Renal cortex interstitium (tissue), 15 donors: ENCODE measurements at places on chromosomes 6 and 20.

DNA sequence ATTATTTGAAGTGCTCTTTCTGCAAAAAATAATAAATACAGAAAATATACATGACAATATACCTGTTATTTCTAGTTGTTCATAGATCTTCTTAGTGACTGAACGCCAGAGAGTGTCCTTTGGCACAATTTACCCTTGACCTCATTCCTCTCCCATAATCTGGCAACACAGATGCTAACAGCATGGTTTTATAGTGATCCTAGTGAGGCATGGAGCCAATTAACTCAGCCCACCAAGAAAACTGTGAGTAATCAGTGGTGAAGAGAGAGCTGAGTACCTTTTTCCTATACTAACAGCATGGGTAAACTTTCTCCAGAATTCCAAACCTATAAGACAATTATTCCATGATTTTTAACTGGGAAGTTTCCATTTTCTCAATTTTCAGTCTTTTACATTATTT, 61.0 kb downstream of the VGLL2 start:
- no peak for DNase-seq

- no peak for DNase-seq
Measured at GRCh38 chr20:25032478-25033264, 25.3 kb downstream of the ACSS1 start.

DNA sequence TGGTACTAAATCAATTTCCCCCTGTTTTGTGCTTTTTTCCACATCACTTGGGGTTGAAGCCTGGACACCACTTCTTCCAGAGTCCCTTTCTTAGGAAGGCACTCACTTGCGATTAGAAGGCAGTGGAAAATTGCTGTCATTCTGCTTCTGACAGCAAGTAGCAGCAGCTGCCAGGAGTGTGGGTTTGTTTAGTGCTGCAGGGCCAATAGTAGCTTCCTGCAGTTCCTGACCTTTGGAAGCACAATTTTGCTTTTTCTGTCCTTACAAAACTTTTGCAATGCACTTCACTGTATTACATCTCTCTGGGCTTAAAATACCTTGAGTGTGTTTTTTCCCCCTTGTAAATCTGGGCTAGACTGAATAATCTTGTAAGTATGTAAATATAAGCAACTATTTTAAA, 12.5 kb upstream of the HLA-DRA start:
- no peak for DNase-seq

DNA sequence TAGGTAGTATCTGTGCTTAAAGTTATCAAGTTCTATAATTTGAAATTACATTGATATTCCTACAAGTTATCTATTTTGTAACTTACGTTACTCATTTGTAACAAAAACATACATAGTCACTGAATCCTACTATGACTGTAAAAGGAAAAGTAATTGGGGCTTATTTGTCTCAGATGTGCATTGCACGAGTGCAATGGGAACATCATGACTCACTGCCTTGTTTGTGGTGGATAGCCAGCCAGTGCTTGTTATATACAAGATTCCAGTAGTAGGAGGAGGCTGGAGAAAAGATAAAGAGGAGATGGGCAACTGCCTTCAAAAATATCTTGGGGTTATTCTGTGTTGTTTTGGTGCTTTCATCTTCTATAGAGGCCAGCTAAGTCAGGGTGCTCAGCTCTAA, 164.1 kb downstream of the RNF144B start:
- no peak for DNase-seq

DNA sequence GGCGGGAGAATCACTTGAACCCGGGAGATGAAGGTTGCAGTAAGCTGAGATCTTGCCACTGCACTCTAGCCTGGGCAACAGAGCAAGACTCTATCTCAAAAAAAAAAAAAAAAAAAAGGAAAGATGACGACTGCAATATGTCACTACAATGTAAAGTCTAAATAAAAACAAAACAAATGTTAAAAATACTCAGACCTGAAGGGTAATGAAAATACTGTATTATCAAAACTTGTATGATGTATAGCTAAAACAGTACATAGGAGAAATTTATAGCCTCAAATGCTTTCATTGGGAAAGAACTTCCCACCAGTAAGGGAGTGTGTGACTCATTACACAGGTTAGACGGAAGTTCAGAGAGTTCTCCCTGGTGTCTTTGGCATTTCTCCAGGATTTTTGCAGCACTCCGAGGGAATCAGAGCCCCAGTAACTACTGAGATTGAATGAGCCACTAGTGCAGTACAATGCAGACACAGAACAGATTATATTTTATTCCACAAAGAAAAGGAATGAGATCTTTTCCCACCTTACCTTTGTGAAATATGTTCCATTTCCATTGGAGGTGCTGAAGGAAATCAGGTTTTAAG, 12.5 kb upstream of the RALGAPB start:
- DNase-seq: no peak

- no peak for DNase-seq
Measured at GRCh38 chr6:105628156-105628860, 225.4 kb upstream of the PREP start.

GRCh38 chr6:111118826-111119225, 31.5 kb downstream of the SLC16A10 start:
- no peak for DNase-seq

- no peak for DNase-seq
Measured at GRCh38 chr6:144007478-144008119, 460 bp downstream of the PLAGL1 start.

DNA sequence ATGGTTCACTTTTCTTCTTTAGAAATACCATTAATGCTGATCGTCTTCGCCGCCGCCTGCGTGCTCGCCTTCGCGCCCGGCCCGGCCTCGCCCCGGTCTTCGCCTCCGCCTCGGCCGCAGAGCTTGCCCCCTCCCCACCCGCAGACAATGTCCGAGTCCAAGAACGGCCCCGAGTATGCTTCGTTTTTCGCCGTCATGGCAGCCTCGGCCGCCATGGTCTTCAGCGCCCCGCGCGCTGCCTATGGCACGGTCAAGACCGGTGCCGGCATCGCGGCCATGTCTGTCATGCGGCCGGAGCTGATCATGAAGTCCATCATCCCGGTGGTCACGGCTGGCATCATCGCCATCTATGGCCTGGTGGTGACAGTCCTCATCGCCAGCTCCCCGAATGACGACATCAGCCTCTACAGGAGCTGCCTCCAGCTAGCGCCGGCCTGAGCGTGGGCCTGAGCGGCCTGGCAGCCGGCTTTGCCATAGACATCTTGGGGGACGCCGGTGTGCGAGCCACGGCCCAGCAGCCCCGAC, 4.8 kb upstream of the PRPH2 start:
- no peak for DNase-seq

DNA sequence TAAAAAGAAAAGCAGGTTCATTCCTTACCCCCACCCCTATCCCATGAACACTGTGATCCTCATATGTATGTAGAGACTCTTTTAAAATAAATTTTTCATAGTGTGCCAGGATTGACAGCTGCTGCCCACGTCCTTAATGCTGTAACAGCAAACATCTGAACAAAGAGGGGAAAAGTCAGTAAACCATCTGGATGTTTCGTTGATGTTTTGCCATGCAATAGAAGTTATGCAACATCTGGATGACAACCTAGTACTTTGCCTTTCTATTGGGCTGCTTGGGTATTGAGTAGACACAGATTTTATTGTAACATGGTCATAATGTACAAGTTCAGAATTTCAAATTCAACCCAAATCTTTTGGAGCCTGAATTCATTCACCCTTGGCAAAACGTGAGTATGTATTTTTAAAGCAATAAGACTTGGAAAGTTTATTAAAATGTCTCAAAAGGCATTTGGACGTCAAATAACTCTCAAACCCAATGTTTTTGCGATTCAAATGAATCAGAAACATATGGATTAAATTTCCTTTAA, 500.3 kb downstream of the DHX35 start:
- DNase-seq: no peak

DNA sequence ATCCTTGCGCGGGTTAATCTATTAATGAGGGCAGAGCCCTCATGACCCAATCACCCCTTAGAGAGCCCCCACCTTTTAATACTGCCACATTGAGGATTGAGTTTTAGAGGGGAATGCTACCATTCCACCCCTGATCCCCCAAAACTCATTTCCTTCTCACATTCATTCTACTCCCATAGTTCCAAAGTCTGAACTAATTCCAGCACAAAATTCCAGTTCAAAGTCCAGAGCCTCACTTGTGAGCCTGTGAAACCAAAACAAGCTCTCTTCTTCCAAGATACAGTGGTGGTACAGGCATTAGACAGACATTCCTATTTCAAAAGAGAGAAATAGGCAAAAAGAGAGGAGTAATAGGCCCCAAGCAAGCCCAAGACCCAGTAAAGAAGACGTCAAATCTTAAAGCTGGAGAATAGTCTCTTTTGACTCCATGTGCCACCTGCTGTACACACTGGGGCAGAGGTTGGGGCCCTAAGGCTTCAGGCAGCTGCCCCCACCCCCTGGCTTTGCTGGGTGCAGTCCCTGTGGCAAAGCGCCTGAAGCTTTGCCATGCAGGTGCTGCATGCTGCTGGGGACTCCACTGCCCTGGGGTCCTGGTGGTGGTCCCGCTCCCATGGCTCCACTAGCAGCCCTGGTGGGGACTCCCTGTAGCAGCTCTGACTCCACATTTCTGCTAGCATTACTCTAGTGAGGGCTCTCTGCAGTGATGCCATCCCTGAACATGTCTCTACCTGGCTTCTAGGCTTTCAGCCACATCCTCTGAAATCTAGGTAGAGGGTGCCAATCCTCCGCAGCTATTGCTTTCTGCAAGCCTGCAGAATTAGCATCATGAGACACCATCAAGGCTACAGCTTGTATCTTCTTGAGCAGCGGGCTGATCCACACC, 41.3 kb downstream of the RSPH3 start:
- no peak for DNase-seq

DNA sequence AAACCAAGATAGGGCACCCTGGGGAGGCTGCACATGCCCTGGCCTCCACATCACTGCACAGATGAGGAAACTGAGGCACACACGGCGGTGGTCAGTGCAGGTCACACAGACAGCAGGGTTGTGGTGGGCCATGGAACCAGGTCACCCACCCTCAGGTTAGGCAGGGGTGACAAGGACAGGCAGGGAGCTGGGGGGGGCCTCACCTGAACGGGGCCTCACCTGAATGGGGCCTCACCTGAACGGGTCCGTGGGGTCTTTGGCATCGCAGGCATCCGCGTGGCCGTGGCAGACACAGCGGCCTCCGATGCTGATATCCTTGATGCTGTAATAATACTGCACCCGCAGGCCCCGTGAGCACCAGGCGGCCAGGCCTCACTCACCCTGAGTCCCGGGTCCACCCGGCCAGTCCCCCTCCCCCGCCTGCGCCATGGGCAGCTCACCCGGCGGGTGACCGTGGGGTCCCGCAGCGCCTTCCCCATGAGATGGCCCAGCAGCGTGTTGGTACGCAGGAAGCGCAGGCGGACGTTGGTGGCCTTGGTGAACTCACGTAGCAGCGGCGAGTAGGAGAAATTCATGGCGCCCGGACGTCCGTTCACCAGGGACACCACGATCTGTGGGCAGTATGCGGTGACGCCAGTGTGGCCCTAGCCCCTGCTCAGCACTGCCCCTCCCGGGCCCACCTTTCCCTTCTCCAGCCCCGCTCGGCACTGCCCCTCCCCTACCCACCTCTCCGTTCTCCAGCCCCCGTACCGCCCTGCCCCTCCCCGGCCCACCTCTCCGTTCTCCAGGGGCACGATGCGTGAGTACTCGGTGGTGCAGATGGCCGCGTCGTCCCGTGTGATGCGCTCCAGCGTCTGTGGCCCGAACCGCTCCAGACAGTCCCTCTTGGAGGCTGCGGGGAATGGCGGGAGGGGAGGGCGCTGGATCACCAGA, 15.4 kb downstream of the LAMA5 start:
- DNase-seq: no peak

DNA sequence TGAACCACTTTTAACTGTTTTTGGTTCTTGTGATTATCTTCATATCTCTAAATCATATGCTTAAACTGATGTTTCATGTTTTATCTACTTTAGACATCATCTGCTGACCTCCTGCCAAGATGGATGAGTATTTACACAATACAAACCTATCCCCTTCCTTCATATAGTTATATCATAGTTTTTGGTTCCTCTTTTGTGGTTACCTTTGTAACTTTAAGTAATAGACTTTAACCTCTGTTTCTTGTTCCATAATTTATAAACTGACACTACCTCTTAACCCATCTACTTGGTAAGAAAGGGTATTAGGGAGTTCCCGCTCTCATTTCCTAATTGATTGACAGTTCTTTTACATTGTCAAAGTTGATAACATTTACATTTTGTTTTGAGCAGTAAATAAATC, 11.9 kb downstream of the PCMT1 start:
- no peak for DNase-seq
